Osteoblast (primary cell): ENCODE measurements at places on chromosomes 7 and 10. TPM values are rescaled to one million over a fixed set of nuclear protein-coding genes. Genes with fewer than 3 reads are reported as not detected.

DNA sequence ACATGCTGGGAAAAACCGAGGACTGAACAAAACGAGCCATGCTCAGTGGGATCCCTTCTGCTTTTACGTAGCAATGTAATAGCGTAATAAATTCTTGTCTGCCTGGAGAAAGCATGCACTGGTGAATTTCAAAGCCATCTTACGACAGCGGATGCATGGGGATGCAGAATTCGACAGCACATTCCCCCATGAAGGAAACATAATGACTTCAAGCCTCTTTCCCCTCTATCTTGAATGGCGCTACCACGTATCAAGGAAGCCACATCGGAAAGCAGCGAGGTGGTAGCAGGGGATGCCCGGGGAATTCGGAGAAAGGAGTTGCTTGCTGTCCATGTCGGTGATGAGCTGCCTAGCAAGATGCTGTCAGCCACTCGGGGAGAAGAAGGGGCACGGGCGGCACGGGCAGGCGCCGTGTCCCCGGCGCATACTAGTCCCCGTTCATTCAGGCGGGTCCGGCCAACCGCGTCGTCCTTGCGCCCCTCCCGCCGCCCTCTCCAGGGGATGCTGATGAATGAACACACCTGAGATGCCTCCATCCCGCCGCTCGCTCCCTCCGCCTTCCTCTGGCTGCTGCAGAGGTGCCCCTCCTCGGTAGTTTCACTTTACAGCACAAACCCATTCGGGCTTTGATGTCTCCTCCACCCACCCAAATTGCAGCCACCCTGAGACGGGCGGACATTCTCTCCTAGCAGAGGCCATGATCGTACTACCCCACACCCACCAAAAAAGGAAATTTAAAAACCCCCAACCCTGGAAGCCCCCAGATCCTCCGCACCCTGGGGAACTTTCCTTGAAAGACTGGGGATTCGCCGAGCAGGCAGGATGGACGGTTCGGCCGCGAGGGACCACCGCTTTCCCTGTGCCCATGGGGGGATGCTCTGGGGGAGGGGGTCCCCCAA is 644 bp downstream of the SORBS1 start:
- peaks cover 19% of the 10 kb centered on the region for H3K27me3 ChIP-seq
- peak overlapping the region; percentile 83 for H3K4me3 ChIP-seq
- peak; percentile 91 for DNase-seq
- H3K36me3 ChIP-seq = no peaks in the 10 kb centered on the region
- H3K4me1 ChIP-seq = peaks cover 5% of the 10 kb centered on the region
- no peak overlapping the region for H3K27ac ChIP-seq

Gene CALCR
- not detected in 2 replicates for total RNA-seq

DNA sequence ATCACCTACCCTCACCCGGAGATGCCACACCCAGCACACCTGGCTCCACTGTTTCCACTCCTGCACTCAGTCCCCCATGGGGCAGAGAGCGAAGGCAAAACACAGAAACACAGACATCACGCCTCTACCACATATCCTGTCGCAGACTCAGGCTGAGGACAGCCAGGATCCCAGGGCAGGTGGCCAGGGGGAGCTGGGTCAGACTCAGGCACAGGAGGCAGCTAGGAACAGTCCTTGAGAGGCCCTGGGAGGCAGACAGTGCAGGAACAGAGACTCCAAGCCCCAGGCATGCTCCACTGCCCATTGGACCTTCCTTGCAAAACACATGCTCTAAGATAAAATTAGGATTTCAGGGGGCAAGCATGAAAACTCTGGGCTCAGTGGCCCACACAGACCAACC is 154.4 kb upstream of the C7orf33 start:
- H3K36me3 ChIP-seq = no peaks in the 10 kb centered on the region
- H3K27ac ChIP-seq = no peak overlapping the region
- H3K4me3 ChIP-seq = no peak overlapping the region
- DNase-seq = no peak
- H3K4me1 ChIP-seq = no peaks in the 10 kb centered on the region

Gene PLXNA4
- 4.3 and 6.5 TPM in 2 replicates for total RNA-seq

Gene OR2A12
- total RNA-seq = not detected in 2 replicates

GRCh38 chr10:115417585-115418265 is 324.6 kb downstream of the ATRNL1 start:
- no peak overlapping the region for H3K27ac ChIP-seq
- no peaks in the 10 kb centered on the region for H3K36me3 ChIP-seq
- peak; percentile 48 for DNase-seq
- H3K4me1 ChIP-seq = no peaks in the 10 kb centered on the region
- no peak overlapping the region for H3K4me3 ChIP-seq

Gene CLCN1
- under 0.01 TPM in 2 replicates for total RNA-seq

Gene MRLN
- total RNA-seq = not detected in 2 replicates
